GM12892 (cell line): ENCODE measurements at places on chromosomes 4 and X.
A peak's percentile ranks its signal among the peaks of the same experiment; 100 is the strongest.

GRCh38 chrX:131058136-131058868 is at the start of gene ARHGAP36:
ARHGAP36 (plus strand) TSS chrX:131058346; CDS start chrX:131081666, 23,320 bp downstream.
- no peak for DNase-seq

- no peak for DNase-seq
Measured at GRCh38 chr4:2814627-2815270, 21.9 kb downstream of the SH3BP2 start.

DNA sequence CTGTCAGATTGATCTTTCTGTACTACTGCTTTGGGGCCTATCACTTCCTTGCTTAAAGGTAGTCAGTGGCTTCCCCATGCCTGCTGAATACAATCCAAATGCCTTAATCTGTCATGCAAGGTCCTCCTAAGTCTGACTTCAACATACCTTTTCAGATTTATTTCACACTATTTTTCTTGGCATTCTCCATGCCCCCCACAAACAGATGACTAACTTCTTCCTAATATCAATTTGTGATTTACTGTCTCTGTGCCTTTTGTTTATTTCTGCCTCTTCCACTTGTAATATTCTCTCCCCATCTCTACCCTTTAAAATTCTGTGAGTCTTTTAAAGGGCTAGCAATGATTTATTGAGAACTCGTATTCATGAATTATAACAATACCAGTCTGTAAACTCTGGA is 41.8 kb downstream of the OCRL start:
- no peak for DNase-seq

DNA sequence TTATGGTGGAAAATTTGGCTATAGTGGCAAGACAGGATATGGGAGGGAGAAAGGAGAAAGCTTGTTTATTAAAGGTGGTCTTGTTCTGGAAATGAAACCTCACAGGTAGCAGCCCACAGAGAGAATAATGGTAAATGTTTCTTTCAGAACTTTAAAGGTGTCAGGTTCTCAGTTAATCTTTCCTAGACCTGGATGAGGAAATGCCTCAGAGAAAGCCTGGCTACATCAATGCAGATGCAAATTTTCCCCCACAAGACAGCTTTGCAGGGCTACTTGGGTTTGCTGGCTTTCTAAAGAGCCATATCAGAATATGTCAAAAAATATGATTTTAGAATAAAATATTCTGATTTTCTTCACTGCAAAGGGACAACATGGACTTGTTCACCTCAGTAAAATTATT is 715.0 kb downstream of the FAM133A start:
- no peak for DNase-seq

- DNase-seq, result no peak
Measured at GRCh38 chrX:111837197-111837596, 38.8 kb upstream of the TRPC5OS start.

GRCh38 chrX:8743126-8743732 is 11.3 kb upstream of the ANOS1 start:
- DNase-seq, result no peak

DNA sequence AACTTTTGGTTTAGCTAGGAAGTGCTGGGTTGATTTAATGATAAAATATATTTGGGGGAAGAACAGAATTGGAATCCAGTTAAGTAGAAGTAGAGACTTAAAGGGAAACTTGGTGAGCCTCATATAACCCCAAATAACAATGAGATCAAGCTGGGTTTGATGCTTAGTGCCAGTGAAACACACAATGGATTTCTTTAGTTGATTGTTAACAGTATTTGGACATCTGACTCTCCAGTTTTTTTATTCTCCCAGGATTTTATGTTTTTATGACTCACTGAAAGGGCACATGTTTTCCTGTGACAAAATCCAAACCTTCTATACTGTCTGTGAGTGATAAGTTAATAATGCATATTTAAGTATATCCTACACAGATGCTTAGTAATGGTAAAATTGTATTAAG is 2.7 kb upstream of the NEUROG2 start:
- DNase-seq, result no peak

GRCh38 chr4:156322592-156322991 is 368.9 kb upstream of the CTSO start:
- DNase-seq, result no peak

DNA sequence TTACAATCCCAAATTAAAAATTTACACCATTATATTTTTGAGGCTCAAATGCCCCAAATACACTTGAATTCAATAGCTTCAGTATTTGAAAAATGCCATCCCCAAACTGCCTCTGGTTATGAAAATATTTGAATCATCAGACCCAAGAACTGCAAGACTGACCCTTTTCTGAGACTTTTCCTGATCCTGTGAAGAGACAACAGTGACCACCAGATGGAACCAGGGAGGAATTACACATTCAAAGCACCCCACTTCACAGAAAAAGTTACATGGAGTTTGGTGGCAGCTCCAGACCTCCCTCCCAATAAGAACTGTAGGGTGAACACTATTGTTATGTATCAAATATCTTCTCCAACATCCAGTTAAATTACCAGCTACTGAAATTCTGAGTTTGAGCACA is 44.0 kb upstream of the SCD5 start:
- no peak for DNase-seq

DNA sequence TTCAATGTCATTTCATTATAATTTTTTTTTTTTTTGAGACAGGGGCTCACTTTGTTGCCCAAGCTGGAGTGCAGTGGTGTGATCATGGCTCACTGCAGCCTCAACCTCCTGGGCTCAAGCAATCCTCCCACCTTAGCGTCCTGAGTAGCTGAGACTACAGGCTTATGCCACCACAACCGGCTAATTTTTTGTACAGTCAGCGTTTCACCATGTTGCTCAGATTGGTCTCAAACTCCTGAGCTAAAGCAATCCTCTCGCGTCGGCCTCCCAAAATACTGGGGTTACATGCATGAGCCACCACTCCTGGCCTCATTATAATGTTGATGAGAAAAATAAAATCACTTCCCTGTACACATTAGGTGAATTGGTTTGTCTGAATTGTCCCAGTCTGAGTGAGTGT is 16.9 kb downstream of the TAF7L start:
- DNase-seq, result no peak

- DNase-seq, result no peak
Measured at GRCh38 chrX:134718105-134718965, 60.1 kb upstream of the PLAC1 start.

DNA sequence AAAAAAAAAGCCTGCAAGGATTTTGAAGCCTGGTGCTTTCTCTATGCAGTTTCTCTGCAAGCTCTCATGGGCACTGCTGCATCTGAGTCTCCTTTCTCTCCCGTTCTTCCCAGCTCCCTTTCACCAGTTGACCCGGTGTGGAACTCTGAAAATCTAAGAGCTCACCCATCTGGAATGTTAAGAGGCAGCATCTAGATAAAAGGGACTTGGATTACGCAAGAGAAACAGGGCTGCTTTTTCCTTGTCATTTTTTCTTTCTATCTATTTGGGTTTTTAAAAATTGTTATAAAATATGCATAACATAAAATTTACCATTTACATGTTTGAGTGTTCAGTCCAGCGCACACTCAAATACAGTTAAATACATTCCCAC is 95.2 kb upstream of the RPS6KA3 start:
- no peak for DNase-seq

GRCh38 chr4:173821876-173822275 is 291.8 kb upstream of the HAND2 start:
- no peak for DNase-seq

DNA sequence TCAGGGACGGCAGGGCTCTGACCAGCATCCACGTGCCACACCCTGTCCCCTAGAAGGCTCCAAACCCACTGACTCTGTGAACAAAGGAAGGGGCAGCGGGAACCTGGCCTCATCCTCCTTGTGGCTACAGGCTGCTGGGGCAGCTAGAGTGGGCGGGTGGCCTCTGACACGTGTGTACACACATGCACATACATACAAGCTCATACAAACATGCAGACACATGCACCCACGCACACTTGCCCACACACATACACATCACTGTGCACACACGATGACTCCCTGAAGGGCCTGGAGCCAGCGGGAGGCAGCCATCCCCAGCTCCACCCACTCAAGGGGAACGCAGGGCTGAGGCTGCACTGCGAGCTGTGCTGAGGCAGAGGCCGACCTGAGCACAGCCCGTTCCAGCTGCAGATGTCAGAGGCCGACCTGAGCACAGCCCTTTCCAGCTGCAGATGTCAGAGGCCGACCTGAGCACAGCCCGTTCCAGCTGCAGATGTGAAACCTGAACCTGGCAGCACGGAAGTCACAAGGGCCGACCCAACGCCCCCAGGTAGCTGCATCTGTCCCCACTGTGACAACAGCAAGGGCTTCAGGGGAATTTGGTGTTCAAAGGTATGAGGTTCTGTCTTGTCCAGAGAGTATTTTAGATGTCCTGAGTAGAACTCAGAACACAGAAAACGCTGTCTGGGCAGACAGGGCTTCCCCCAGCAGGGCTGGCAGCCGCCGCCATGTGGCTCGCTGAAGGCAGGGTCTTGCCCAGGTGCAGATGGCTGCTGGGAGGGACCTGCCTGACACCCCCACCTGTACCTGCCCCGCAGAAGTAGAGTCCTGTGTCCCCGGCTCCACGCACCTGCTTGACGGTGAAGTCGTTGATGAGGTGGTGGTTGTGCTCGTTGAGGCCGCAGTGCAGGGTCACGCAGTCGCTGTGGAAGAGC is 33.5 kb downstream of the CTBP1 start:
- peak; percentile 82 for DNase-seq

- DNase-seq, result no peak
Measured at GRCh38 chr4:79048878-79049277, 109.6 kb upstream of the PAQR3 start.

- no peak for DNase-seq
Measured at GRCh38 chr4:97577004-97577403, 566.3 kb downstream of the STPG2 start.

DNA sequence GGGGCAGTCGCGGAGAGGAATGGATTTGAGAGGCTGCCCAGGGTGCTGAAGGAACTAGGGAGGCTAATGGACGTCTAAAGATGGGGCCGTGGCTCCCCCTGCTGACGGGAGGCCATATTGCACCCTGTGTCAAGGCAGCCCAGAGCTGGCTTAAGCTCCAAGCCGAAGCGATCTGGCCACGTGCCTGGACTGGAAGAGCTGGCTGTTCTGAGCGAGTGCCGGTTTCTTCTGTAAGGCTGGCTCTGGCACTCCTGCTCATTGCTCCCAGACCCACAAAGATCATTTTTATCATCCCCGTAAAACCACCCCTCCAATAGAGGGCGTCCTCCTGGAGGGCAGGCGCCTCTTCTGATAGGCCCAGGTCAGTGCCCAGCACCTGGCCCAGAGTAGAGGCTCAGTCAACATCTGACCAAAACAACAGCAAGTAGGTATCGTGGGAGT is 5.6 kb downstream of the PNCK start:
- no peak for DNase-seq

DNA sequence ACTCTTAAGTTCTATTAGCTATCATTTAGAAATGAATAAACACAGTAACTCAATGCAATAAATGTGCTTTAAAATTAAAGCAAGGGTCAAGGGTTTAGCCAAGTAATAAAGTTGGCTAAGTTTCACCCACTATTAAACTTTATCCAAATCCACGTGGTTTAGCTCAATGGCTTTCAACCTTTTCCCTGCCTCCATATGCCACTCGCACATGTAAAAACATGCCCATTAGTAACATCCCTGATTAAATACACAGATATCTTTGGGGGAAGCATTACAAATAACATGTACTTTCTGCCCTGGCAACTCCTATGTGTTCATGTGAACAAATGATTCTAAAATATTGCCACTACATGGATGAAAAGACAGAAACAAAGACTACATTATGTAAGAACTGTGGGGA is 130.8 kb downstream of the ZAR1 start:
- no peak for DNase-seq

- no peak for DNase-seq
Measured at GRCh38 chr4:110798687-110799086, 175.8 kb upstream of the PITX2 start.

DNA sequence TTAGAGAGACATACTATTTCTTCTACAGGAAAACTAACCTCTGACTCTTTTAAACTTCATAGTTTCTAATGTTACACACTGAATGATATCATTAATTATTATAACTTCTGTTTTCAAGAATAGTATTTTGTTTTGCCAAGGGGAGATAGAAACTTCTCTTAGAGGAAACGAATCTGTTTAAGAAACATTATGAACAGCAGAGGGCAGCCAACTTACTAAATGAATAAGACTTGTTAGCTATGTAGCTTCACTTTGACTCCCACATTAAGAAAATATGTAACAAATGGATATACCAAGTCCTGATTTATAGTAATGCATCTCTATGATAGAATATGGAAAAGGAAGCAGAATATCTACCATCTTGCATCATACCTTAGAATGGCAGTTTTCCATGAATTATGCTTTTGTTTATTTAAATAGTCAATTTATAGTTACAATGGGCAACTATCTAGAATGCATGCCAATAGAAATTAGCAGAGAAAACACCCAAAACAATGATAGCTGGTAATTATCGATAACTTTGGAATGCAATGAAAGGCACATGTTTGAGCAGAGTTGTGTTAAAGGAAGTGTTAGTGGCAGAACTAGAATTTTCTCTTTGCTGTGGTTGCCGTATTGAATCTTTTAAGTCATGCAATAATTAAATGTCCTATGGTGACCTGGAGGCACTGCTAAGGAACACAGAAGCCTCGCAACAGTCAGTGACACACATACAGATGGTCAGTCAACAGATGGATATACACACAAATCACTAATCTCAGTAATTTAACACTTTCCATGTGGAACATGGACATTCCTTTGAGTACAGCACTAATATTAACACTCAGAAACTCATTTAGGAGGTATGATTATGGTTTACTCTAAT is 105.7 kb upstream of the PDLIM3 start:
- no peak for DNase-seq

- DNase-seq, result no peak
Measured at GRCh38 chrX:107968623-107969022, 13.5 kb downstream of the TEX13B start.

- DNase-seq, result no peak
Measured at GRCh38 chr4:26884486-26884988, 23.9 kb downstream of the STIM2 start.

DNA sequence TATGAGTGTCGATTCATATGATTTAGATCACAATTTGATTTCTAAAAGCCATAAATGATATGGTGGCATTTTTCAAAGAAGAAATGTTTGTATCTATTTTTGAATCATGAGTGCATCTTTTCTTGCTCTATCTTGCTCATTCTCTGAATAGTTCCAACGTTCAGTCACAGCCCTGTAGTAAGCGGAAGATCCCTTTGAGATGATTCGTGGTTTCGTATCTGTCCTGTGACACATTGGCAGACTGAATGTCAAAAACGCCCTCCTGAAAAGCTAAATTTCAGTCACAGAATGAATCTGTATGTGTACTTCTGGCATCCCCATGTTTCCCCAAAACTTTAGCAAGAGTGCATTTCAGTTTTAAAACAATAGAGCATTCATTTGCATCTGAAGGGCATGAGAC is 1066.9 kb upstream of the TENM3 start:
- no peak for DNase-seq
